Activated CD4-positive, alpha-beta memory T cell treated with anti-CD3 and anti-CD28 coated beads for 36 hours (primary cell): ENCODE measurements at places on chromosomes 7 and 10.

GRCh38 chr10:132248455-132249225 lies 59.1 kb downstream of the STK32C start:
- peak; percentile 70 for DNase-seq

DNA sequence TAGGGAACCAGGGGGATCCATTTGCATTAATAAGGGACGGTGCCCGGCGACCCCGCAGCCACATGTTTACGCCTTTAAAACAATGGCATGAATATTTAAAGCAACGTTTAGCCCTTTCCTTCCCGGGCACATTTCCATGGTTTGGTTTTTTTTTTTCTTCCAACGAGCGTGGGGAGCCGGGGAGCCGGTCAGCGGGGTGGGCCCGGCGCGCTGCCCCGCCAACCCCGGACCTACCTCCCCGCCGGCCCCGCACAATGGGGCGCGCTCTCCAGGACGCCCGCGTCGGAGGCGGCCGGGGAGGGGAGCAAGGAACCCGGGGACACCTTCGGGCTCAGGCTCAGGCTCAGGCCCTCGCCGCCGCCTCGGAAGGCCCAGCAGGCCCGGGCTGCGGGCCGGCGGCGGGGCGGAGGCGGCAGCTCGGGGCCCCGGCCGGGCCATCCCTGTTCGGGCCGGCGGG lies 1.0 kb downstream of the SEPHS1 start:
- no peak for DNase-seq

DNA sequence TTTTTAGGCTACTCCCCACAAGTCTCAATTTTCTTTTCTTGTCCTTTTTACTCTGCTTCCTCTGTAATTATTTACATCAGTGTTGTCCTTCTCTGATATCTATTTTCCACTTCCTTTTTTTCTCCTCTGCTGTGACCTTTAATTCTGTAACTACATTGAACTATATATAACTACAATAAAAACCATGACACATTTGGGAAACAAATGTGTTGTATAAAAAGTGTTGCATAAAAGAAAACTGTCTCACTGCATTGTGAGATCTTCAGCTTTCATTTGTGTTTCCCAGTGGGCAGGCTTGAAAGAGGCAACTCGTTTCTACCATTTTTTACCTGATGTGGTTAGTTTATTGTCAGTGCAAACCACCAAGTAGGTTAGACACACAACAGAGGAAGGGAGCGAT lies 483.9 kb upstream of the NRP1 start:
- no peak for DNase-seq

GRCh38 chr7:48292949-48293348 lies 121.7 kb downstream of the ABCA13 start:
- no peak for DNase-seq

GRCh38 chr7:31466036-31466435 lies 47.9 kb upstream of the ITPRID1 start:
- DNase-seq = no peak

- no peak for DNase-seq
These were observed 411.1 kb downstream of the GFRA1 start for GRCh38 chr10:115861864-115862263.

- no peak for DNase-seq
These were observed 48.9 kb upstream of the PDCD4 start for GRCh38 chr10:110822712-110823311.

- peak; percentile 61 for DNase-seq
These were observed 25.9 kb downstream of the GRK5 start for GRCh38 chr10:119233123-119233820.

DNA sequence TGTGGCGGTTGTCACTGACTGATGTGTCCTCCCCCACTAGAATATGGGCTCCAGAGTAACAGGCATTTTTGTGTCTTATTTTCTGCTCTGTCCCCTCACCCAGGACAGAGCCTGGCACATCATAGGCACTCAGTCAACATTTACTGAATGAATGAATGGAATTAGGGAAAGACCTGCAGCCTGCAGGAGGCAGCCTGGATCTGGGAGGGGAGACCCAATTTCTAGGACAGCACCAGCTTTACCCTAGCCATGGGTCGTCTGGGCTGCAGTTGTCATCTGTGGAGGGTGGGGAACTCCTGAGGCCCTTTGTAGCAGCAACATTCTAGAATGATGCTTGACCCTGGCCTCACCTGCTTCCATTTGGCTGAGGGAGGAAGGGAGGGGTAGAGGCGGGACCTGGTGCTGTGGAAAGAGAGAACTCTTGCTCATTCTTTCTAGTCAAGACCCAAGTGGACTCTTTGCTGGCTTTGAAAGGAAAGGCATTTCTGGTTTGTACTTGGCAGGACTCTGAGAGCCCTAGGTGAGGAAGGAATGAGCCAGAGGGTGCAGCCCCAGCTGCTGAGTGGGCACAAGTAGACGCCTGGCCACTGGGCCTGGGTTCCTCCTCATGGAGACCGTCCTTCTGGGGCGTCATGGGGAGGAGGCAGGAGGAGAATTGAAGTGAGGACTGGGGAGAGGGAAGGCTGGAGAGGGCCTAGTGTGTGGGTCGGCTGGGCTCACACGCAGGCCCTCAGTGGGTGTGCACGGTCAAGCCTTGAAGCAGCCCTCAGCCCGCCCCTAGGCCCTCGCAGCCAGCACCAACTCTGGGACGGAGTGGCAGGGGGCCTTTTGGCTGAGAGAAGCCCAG lies 8.9 kb downstream of the FGF8 start:
- DNase-seq = no peak

GRCh38 chr7:151595702-151596350 lies 76.1 kb upstream of the RHEB start:
- DNase-seq = no peak

GRCh38 chr7:155737590-155737989 lies 74.7 kb downstream of the SHH start:
- DNase-seq = no peak

DNA sequence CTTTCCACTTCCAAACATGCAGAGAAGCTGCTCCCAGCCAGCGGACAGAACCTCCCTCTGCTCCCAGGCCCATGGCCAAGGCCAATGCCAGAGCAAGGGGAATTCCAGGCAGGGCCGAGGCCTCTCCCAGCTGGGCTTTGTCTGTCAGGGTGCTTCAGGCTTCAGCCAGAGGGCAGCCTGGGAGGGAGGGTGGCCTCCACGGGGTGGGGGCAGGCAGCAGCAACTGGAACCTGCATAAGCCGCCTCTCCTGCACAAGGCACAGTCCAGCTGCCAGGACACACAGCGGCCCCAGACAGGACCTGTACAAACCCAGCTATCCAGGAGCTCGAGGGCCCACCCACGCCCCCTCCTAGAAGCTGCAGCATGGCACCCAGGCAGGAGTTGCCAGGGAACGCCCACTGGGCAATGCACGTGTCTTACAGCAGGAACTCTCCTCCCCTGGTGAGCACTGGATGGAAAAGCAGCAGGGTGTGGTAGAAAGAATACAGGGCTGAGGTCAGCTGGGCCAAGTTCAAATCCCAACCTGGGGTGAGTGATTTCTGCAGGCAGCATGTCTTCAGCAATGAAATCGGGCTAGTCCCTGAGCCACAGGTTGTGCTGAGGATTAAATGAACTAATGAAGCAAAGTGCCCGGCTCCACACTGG lies 7.6 kb downstream of the FAM53B start:
- DNase-seq = no peak

DNA sequence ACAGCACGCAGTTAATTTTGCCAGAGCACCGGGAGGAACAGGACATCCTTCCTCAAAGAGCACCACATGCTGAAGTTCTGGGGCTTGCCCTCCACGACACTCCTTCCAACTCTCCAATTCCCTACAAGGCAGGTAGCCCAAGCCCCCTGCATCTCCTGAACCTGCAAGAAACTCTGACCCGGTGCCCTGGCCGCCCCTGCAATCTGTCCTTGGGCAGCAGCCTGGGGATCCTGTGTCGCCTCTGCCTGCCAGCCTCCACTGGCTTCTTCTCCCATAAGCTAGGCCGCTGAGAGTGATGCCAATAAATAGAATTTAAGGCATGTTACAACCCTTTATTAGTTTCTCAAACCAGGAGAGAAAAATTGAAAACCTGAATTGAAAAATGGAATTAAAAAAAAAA lies 182.8 kb downstream of the ELMO1 start:
- no peak for DNase-seq

DNA sequence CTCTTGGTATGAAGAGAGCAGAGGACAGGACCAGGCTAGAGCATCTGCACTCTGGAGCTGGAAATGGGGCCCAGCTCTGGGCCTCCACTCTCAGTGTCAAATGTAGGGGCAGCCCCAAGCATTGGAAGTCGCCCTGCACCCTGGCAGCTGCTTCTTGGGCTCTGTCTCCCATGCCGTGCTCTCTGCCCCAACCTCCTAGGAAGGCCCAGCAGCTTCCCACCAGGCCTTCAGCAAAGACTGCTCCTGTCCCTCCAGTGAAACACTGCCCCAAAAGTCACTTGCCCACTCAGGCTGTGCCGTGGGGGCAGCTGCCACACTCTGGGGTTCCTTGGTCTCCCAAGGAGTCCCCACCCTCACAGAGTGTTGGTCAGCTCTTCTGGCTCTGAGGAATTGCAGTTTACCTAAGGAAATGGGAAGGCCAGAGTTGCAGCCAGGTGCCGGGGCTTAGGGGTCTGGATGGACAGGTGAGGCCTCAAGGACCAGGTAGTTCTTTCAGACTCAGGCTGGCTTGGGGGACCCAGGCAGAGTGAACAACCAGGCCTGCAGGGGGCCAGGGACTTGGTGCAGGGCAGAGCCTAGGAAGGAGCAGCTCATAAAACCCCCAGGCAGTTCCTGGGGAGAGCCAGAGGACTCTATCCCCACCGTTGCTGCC lies 9.4 kb upstream of the OPN4 start:
- DNase-seq = no peak

DNA sequence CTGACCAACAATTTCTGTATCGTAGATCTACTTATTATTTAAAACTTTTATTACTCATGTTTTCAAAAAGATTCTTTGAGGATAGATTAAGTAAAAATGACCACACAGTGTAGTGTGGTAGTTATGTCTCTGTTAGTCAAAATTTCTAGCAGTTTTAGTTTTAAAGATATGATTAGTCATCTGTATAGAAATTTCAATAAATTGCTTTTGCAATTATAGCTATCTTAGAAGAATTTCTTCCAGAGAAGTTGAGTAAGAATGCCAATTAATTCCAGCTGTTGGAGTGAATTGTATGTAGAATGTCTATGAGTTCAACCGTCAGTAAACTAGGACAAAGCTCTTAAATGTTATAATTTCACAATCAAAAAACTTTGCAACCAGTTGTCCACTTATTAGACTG lies 229.7 kb downstream of the CDK14 start:
- DNase-seq = no peak

DNA sequence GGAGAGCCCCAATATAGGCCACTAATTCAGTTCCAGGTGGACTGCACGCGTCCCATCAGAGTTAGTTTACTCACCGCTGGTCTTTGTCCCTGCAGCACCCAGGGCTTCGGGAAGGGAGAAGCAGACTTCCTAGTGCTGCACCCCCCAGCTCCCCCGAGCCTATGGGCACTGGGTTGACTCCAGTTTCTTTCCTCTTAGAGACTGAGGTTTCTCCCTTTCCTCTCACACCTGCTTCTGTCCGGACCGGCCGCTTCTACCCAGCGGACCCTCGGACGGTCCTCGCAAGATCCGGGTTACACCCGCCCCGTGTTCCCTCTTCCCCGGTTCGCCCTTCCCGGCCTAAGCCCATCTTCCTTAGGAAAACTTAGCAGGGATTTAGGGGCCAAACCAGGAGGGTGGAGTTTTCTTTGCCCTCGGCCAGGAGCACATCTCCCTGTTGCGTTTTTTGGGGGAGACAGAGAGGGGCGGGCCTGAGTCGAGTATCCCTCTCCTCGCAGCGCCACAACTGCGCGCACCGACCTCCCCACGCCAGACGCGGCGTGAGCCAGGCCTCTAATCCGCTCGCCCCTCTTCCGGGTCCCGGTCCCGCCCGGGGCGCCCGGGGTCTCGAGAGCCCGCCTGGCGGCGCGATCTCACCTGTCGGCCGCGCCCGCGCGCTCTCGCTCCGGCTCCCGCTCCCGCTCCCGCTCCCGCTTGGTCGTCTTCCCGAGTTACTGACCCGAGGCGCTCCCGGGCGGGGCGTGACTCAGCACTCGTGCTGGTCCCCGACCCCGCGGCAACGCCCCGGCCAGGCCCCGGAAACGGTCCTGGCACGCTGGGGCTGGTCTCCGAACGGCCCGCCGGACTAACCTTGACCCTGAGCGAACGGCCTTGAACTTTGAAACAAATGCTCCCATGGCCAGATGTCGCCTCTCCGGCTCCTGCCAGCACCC lies at the start of gene AIFM2:
Gene AIFM2 (minus strand): TSS at position 728 of the 932 bp plus-strand sequence. CDS start 8,741 bp downstream, outside the sequence.
- peak; percentile 54 for DNase-seq

DNA sequence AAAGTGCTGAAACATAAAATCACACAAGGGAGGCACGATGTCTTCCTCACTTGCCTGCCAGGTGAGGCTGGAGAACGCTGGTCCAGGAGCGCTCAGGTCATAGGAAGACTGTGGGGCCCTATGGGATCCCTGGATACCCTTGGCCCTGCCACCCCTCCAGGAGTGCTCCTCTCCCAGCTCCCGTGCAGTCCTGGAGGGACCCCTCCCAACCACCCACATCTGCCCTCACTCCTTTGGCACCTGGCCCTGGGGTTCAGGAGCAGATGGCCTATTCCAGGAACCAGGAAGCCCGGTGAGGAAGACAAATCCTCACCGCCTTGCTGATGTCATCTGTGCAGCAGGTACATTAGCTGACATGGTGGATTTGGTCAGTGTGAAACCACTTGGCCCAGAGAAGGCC lies 3.7 kb upstream of the CXCL12 start:
- no peak for DNase-seq

DNA sequence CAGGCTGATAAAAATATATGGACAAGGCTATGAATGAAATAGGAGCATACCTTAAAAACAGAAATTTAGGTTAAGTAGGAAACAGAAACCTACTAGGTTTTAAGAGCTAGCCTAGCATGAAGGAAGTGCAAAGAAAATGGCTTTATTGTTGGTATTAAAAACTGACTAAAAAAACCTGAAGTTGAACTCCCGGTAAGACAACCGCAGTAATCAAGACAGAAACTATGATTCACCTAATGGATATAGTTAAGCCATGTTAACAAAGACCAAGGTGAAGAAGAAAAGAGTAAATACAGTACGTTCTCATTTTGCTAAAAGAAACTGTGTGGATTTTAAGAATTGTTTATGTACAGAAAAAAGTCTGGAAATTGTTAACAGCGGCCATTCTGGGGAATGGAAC lies 2.5 kb downstream of the RTKN2 start:
- no peak for DNase-seq

- no peak for DNase-seq
These were observed 11.6 kb upstream of the BAZ1B start for GRCh38 chr7:73533742-73534141.

GRCh38 chr7:150481186-150481920 lies 30.9 kb downstream of the GIMAP8 start:
- peak; percentile 63 for DNase-seq

GRCh38 chr10:123069246-123069986 lies 60.6 kb downstream of the ACADSB start:
- DNase-seq = no peak

GRCh38 chr7:21253740-21254687 lies 173.9 kb upstream of the SP4 start:
- DNase-seq = peak; percentile 56

GRCh38 chr7:151570366-151570915 lies 50.7 kb upstream of the RHEB start:
- no peak for DNase-seq
